ENCODE measurements at places on chromosomes 1 and 21. TPM values are rescaled to one million over a fixed set of nuclear protein-coding genes. Genes with fewer than 3 reads are reported as not detected.

The SPRR3 gene
- not detected for total RNA-seq

The UAP1 gene
- 36.2 TPM for total RNA-seq

The LRRC41 gene
- total RNA-seq = 41.8 TPM

The FOXO6 gene
- 0.96 TPM for total RNA-seq

The COPA gene
- 77.4 TPM for total RNA-seq

The TNFRSF9 gene
- 1.8 TPM for total RNA-seq

The FGR gene
- not detected for total RNA-seq

The MCOLN2 gene
- total RNA-seq = 1.9 TPM

The CFAP57 gene
- 0.20 TPM for total RNA-seq

The HAPLN2 gene
- not detected for total RNA-seq

The FAM72A gene
- total RNA-seq = 10.2 TPM

The COL9A2 gene
- 0.07 TPM for total RNA-seq

The TRIM46 gene
- 2.0 TPM for total RNA-seq

The ARHGEF11 gene
- 18.0 TPM for total RNA-seq

The S100A12 gene
- total RNA-seq = not detected

The MRPL20 gene
- 132 TPM for total RNA-seq

The DNAJC6 gene
- total RNA-seq = 7.2 TPM

The MASP2 gene
- total RNA-seq = not detected

The LCE2B gene
- not detected for total RNA-seq

The TNNT2 gene
- total RNA-seq = 0.17 TPM

The RHOU gene
- total RNA-seq = 18.4 TPM

The PRKAA2 gene
- 1.5 TPM for total RNA-seq

The ZCCHC17 gene
- 23.2 TPM for total RNA-seq
